Stimulated activated CD8-positive, alpha-beta memory T cell treated with anti-CD3 and anti-CD28 coated beads, Interleukin-2, amount 100 ng/mL, for 1 hour (primary cell): ENCODE measurements at places on chromosomes 6 and 20.

- no peak for DNase-seq
Observed at GRCh38 chr6:14258695-14259593, 141.4 kb downstream of the CD83 start.

GRCh38 chr20:62357187-62357667 lies 9.9 kb downstream of the LAMA5 start:
- no peak for DNase-seq

GRCh38 chr6:90424580-90424979 lies 127.9 kb upstream of the BACH2 start:
- DNase-seq: no peak

DNA sequence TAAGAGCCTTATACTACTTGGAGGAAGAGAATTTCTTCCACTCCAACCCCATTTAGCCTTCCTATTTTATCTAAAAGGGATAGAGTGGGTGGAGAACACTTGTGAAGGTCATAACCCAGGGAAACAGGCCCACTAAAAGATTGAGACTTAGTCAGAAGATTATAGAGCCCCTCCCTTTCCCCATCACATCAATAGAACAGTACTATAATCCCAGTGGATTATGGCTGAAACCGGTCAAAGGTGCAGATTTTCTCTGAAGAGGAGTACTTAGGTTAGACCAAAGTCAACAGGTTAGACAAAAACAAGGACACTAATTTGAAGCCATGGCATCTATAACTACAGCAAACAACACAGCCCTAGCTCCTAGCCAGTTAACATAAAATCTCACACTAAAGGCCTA lies 330.9 kb upstream of the NOX3 start:
- DNase-seq: no peak

- DNase-seq: no peak
Observed at GRCh38 chr6:30781743-30782424, 37.5 kb upstream of the IER3 start.

DNA sequence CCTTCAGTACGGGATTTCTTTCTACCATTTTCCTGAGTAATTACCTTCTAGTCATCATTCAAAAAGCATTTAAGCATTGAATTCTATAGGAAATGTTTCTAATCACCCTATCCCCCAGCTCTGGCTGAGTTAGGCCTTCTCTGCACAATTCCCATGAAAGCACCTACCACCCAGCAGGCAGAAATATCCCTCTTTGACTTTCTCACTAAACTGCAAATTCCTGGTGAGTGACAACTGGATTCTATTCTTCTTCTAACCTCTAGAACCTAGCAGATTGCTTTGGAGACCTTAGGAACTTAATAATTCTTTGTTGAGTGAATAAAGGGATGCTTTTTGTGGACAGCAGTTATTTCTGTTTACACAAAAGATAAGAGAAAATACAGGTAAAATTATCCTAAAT lies 328.7 kb downstream of the LAMA2 start:
- no peak for DNase-seq

GRCh38 chr6:129302671-129303070 lies 407.3 kb downstream of the ARHGAP18 start:
- DNase-seq: no peak

GRCh38 chr20:38770546-38770945 lies 22.3 kb downstream of the ACTR5 start:
- no peak for DNase-seq
